Peyer's patch (tissue), 4 donors: ENCODE measurements at places on chromosomes 3 and 15.

GRCh38 chr15:46552316-46552715 lies 917.5 kb downstream of the SQOR start:
- DNase-seq: no peak

DNA sequence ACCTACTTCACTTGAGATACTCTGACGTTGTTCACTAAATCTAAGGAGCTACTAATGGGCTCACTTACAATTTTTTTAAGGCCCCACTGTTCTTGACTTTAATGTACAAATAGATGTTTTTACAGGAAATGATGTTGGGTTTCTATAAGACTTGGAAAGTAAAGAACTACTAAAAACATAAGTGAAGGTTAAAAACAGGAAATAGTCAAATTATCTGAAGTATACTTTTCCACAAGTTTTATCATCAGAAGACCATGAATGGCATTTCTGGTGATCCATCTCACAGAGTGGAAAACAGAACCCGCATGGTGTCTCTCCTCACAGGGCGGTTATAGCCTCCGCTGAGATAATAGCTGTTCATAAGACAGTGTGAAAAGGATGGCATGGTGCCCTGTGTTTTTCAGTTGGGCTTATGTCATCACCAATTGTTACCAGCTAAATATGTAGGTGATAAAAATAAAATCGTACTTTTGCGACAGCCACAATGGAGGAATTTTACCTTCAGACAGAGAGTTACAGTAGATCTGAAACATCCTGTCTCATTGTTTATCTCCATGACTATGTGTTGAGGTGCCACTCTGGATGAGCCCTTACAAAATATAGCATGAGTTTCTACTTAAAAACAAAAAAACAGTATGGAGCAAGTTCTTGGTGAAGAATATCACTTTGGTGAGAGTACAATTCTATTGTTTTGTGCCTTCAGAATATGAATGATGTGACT lies 462.4 kb downstream of the RAP2B start:
- DNase-seq: no peak

DNA sequence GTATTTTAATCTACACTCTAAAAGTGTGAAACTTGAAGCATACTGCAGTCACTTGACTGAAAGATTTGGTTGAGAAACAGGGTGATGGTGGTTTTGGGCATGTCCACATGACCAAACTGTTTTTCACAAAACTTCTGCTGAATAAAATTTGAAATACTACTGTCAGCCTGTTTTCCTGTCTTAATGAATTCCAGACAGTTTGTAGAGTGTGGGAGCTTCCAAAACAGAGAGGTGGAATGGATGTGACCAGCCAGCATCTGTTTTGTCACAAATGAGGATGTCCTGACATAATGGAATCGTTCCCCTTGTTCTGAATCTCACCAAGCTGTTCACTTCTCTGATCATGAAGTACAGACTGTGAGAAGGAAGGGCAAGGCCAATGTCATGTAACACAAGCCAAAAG lies 11.8 kb downstream of the MITF start:
- DNase-seq: no peak

DNA sequence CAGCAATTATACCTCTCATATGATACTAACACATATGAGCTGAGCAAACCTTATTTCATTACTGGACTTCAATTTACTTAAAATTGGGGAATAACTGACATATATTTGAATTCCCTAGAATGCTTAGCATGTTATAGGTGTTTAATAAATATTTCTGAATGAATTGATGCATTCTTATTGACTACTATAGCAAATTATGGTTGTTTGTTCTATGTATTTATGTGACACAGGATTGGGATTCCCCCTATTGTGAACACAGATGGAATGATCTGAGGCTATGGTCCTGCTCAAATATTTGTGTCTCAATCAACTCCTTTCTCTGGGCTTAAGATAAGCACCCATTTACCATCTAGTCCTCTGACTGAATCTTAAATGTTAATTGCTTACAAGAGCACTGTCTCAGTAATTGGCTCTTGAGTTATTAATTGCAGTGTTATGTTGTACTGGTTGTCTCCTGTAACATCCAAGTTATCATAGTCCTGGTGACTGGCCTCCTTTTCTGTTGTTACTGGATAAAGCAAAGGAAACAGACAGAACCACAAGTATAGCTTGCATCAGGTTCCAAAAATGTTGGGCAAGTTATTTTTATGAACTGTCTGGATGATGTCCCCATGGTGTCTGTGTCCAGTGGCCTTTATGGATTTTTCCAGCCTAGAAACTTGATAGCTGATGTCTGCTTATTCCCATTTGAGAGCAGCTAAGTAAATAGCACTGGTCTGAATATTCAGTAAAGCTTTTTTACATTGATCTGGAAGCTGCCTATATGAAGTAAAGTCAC lies 2.3 kb upstream of the UACA start:
- no peak for DNase-seq

- DNase-seq: no peak
Observed at GRCh38 chr3:43906849-43907507, 216.2 kb downstream of the ABHD5 start.

DNA sequence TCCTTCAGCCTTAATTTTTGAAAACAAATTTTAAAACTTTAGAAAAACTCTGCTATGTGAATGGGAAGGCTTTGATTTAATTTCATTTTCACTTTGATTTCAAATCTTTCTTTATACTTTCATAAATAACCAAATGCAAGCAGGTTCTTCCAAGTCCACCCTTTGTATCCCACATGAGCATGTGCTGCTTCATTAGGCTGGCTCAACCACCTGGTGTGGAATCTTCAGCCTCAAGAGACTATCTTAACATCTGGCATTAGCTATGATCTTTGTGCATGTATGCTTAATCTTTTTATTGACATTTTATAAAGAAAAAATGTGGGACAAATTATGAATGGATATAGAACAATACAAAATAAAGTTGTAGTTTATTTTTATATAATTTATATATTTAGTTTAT lies 81.8 kb upstream of the MLF1 start:
- DNase-seq: no peak

DNA sequence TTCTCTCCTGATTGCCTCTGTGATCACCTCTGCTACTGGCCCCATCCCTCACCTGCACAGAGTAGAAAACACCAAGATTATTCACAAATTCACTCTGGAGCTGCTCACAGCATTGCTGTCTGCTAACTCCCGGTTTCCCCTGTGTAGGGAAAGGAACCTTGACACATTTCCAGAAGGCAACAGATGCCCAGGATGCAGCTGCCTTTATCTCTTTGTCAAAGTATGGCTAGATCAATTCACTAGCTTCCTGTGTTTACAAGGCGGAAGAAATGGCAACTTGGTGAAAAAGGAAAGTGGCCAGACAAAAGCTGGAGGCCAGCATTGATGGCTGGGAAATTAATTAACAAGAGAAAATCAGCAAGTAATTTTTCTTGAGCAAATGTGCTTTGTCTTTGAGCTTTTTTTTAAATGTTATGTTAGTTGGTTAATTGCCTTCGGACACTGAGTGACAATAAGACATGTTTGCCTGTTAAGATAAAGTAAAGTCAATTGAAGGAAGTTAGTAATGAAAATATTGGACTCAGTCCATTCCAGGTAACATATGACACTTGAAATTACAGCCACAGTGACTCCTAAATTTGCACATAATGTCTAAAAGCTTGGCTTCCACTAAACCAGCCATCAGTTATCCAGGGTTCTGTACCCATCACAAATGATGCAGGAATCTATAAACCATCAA lies 394.6 kb upstream of the IL12A start:
- DNase-seq: no peak

- DNase-seq: no peak
Observed at GRCh38 chr3:54940971-54941370, 13.1 kb upstream of the LRTM1 start.

- no peak for DNase-seq
Observed at GRCh38 chr15:87045746-87046145, 966.1 kb downstream of the AGBL1 start.

GRCh38 chr15:71136793-71137518 lies 21.7 kb downstream of the THSD4 start:
- no peak for DNase-seq

- no peak for DNase-seq
Observed at GRCh38 chr15:69232765-69233164, 65.9 kb upstream of the PAQR5 start.

DNA sequence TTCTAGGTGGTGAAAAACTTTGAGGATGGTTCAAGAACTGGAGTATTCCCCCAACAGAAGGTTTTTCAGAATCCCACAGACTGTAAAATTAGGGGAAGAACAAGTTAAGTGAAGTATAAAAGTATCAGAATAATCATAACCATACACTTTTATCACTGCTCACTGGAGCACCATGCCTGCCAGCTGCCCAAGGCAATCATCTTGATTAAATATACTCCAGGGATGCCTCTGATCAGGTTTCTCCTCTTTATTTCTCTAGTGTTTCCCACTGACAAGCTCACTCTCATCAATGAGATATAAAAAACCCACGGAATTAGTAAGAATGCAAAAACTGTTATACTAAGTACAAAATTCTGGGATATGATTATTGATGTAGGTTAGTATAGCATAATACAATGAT lies 108.0 kb downstream of the STAG1 start:
- DNase-seq: no peak

- no peak for DNase-seq
Observed at GRCh38 chr15:57165992-57166391, 210.3 kb upstream of the CGNL1 start.

DNA sequence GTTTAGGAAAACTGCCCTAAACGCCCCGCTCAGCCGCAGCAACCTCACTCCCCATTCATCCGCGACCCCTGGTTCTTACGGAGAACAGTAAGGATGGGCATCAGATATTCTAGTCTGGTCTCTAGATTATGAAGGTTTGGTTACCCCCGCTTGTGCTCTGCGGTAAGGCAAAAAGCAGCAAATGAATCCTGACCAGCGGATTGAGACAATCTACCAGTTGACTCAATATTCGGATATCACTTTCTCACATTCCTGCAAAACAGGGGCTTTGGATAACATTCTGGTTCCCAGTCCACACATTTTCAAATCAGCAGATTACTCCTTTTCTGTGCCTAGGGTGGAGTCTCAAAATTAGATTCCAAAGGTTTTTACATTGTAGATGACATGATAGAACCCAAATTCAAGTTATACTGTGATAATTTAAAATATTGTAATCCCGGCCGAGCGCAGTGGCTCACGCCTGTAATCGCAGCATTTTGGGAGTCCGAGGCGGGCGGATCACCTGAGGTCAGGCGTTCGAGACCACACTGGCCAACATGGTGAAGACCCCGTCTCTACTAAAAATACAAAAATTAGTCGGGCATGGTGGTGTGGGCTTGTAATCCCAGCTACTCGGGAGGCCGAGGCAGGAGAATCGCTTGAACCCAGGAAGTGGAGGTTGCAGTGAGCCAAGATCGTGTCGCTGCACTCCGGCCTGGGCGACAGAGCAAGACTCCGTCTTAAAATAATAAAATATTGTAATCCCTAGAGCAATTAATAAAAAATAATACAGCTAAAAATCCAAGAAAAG lies 1.1 kb upstream of the CYFIP1 start:
- DNase-seq: no peak

DNA sequence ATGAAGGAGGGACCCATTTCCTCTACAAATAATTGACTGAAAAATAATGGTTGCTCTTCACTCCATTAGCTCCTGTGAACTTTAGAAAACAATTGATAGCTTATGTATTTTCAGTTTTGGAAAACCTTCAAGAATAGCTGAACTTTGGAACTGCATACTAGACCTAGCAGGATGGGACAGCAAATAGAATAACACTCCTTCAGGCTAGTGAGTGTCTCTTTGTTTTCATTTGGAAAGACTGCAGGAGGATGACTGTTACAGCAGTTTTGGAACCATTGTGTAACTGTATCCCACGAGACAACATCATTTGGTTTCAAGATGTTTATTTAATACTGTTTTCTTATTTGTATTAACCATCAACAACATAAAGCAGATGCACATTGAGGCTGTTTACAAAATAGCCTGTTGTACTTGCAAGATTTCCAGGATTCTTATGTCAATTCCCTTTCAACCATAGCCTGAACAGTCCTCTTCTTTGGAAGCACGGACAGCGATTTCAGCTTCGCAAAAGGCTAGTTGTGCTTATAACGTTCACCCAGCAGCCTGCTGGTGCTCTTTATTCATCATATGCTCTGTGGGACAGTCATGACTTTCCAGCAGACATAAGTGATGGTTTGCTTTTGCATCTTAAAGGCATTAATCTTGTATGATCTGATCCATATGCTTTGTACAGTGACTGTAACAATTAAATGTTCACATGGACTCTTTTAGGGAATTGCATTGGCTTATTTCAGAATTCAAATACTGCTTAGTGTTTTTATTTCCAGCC lies 335.5 kb downstream of the IL5RA start:
- no peak for DNase-seq

- peak; percentile 81 for DNase-seq
Observed at GRCh38 chr3:16337856-16338540, 73.0 kb downstream of the OXNAD1 start.

DNA sequence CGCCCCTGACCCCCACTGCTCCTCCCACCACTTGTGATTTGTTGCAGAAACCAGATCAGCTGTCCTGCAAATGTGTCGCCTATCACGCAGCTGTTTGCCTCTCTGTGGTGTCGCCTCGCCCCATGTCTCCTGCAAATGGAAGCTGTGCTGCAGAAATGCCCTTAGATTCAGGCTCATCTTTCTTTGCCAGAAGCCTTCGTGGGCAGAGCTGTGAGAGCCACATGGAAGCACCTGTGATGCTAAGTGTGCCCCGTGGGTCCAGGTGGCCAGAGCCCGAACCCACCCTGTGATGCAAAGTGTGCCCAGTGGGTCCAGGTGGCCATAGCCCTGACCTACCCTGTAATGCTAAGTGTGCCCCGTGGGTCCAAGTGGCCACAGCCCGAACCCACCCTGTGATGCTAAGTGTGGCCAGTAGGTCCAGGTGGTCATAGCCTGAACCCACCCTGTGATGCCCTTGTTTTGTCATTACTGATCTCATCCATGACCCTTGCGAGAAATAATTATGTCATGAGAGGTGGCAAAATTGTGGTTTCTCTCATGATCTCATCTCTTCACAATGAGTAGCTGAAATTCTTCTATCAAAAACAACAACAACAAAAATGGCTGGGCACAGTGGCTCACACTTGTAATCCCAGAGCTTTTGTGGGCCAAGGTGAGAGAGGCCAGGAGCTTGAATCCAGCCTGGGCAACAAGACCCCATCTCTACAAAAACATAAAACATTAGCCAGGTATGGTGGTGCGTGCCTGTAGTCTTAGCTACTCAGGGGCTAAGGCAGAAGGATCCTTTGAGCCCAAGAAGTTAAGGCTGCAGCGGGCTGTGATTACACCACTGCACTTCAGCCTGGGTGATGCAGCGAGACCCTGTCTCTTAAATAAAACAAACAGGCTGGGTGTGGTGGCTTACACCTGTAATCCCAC lies 187.4 kb downstream of the GOLGA6L6 start:
- DNase-seq: no peak

DNA sequence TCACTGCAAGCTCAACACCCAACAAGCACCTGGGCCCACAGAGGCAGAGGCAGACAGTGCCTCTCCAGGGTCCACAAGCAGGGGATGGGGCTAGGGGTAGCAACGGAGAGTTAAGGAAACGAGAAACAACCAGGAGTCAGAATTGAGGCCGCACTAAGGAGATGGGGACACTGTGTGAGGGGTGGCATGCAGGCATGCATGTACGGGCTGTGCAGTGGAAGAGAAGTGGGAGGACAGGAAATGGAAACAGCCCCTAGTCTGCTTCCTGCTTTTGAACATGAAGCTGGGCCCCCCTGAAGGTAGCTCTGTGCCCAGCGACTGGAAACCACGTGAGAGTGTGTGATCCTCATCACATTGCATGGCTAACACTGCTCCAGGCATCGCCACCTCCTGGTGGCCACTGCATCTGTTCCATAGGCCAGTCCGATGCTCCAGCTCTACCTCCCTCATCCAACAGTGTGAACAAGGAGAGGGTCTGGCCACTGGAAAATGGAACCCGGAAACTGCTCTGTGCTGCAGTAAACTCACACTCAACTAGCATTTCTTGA lies 44.0 kb downstream of the XXYLT1 start:
- peak; percentile 34 for DNase-seq
